ENCODE measurements at places on chromosomes 2 and 18. TPM values are rescaled to one million over a fixed set of nuclear protein-coding genes. Genes with fewer than 3 reads are reported as not detected.

DNA sequence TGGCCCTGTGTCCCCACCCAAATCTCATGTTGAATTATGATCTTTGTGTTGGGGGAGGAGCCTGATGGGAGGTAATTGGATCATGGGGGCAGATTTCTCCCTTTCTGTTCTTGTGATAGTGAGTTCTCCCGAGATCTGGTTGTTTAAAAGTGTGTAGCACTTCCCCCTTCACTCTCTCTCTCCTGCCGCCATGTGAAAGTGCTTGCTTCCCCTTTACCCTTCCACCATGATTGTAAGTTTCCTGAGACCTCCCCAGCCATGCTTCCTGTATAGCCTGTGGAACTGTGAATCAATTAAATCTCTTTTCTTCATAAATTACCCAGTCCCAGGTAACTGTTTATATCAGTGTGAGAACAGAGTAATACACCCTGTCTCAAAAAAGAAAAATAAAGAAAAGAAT is 25.5 kb downstream of the LRRFIP1 start:
- DNase-seq: no peak
- peaks cover 45% of the 10 kb centered on the region for H3K36me3 ChIP-seq
- H3K27me3 ChIP-seq: no peaks in the 10 kb centered on the region
- H3K4me3 ChIP-seq: no peak overlapping the region

GRCh38 chr2:133504566-133505505 is 63.4 kb downstream of the NCKAP5 start:
- H3K36me3 ChIP-seq: no peaks in the 10 kb centered on the region
- H3K4me1 ChIP-seq: peaks cover 4% of the 10 kb centered on the region
- no peak overlapping the region for H3K4me3 ChIP-seq
- no peak overlapping the region for H3K27ac ChIP-seq

DNA sequence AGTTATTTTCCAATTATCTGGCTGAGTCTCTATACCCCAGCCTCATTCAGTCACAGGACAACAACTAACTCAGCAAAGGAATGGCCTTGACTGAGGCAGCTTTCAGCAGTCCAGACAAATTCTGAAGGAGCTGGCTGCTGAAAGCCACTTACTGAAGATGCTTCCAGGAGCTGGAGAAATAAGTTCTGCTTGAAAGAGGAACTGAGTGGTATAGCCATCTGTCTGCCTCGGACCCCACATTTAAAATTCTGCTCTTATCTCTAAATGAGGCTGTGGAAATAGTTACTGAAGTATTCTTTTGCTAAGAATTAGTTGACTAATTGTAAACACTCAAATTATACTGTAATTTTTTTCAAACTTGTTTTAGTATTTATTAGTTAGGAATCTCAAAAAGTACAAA is 9.1 kb upstream of the GPD2 start:
- no peaks in the 10 kb centered on the region for H3K27me3 ChIP-seq
- peaks cover 12% of the 10 kb centered on the region for H3K4me1 ChIP-seq
- H3K36me3 ChIP-seq: no peaks in the 10 kb centered on the region
- no peak overlapping the region for H3K4me3 ChIP-seq
- no peak overlapping the region for H3K27ac ChIP-seq
- DNase-seq: no peak

GRCh38 chr2:179604598-179604997 is 256.8 kb downstream of the ZNF385B start:
- no peak overlapping the region for H3K27ac ChIP-seq
- H3K27me3 ChIP-seq: no peaks in the 10 kb centered on the region
- H3K4me1 ChIP-seq: no peaks in the 10 kb centered on the region
- DNase-seq: no peak
- H3K36me3 ChIP-seq: no peaks in the 10 kb centered on the region
- no peak overlapping the region for H3K4me3 ChIP-seq

DNA sequence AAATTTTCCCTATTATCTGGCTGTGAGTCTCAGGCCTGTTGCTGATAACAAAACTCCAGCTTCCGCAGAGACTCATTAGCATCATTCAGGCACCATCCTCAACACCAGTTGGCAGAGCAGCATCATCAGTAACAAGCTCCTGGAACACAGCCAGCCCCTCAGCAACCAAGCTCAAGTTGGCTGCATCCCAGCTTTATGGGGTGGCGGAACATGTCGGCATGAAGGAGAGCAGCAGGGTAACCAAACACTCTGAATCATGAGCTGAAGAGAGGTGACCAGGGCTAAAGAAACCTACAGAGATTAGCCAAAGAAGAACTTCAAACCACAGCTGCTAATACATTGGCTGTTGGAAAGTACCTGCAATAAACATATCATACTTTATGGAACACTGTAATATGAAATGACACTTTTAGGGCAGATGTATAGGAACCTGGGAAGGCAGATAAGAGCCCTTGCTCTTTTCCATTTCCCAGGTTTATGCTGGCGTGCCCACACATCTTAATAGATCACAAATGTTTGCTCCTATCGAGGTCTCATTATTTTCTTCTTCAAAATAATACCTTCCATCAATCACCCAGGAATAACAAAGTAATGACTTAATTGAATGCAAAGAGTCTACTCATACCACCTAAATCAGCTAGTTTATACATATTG is 63.8 kb downstream of the PDE11A start:
- DNase-seq: no peak
- no peaks in the 10 kb centered on the region for H3K27me3 ChIP-seq
- no peaks in the 10 kb centered on the region for H3K4me1 ChIP-seq

- peaks cover 6% of the 10 kb centered on the region for H3K27me3 ChIP-seq
- H3K4me3 ChIP-seq: no peak overlapping the region
- H3K27ac ChIP-seq: no peak overlapping the region
- no peaks in the 10 kb centered on the region for H3K36me3 ChIP-seq
- H3K4me1 ChIP-seq: no peaks in the 10 kb centered on the region
Observed at GRCh38 chr2:233100192-233100998, 40.3 kb downstream of the INPP5D start.

GRCh38 chr18:22914633-22915032 is 18.5 kb upstream of the RBBP8 start:
- H3K27me3 ChIP-seq: no peaks in the 10 kb centered on the region
- H3K36me3 ChIP-seq: peaks cover 11% of the 10 kb centered on the region
- DNase-seq: no peak
- peaks cover 20% of the 10 kb centered on the region for H3K4me1 ChIP-seq
- H3K27ac ChIP-seq: peak overlapping the region; percentile 97

DNA sequence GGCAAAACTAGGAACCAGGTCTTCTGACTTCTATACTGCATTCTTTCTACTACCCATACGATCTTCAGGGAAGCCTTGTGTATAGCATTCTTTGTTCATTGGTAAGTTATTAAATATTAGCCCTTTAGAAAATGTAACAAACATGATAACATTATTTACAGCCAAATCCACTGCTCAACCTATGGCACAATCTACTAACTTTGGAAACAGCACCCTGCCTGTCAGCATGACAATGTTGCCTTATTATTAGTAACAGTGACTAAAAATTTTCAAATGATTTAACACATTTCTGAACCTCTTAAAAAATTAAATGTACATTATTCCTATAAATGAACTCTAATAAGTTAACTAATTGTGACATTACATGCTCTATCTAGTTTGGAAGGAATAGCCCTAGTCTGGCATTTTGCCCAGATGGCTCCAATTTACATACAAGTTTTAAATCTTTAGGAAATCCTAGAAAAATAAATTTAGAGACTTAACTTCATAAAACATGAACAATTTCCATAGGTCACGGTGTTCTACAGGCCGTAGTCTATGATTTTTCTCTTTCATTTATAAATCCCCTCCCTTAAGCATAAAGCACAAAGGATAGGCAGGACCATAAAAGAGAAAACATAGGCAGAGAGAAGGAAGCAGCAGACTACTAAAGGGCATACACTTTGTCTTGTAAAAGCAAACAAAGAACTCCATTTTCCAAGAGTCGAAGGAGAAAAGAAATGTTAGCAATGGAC is 33.7 kb downstream of the YES1 start:
- DNase-seq: no peak
- peaks cover 16% of the 10 kb centered on the region for H3K4me1 ChIP-seq
- no peak overlapping the region for H3K4me3 ChIP-seq

DNA sequence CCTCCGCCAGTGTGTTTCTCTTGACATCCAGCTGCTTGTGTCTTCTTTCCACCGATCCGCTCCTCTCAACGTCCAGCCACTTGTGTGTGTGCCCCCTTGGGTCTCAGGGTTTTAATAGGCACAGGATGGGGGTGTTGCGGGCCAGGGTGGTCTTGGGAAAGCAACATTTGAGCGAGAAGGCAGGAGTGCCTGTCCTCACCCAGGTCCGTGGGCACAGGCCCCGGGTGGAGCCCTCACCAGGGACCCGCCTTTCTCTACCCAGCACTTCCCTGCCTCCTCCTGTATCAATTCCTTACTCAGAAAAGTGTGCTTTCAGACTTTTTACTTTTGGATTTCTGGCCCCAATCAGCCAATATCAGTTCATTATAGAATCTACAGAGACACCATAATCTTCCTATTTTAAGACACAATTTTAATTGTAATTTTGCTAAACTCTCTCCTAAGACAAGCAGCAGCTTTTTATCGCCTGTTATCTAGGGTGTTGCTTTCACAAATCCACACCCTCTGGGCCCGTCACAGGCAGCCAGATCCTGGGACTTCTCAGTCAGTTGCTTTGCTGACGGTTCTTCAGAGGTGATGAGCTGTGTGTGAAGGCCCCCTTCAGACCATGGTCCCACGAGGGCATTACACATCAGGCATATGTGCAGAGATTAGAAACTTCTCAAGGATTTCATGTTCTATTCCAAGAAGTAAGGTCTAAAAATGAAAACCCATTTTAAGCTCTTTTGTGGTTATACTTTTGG is 96.0 kb upstream of the FHL2 start:
- peaks cover 3% of the 10 kb centered on the region for H3K27me3 ChIP-seq
- peaks cover 1% of the 10 kb centered on the region for H3K36me3 ChIP-seq
- H3K4me3 ChIP-seq: no peak overlapping the region
- no peak overlapping the region for H3K27ac ChIP-seq
- no peak for DNase-seq
- H3K4me1 ChIP-seq: peaks cover 1% of the 10 kb centered on the region

DNA sequence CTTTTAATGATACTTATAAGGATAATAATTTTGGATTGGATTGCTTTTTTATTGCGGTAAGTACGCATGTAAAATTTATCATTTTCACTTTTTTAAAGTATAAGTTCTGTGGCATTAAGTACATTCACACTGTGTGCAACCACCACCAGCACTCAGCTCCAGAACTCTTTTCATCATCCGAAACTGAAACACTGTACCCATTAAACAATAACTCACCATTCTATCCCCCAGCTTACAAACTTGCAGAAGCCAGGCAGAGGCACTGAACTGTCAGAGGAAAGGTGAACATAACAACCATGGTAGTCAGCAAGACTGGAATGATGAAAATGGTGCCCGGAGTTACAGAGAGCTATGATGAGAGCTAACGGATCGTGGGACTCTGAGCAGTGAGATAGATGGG is 465.9 kb downstream of the ADCYAP1 start:
- no peaks in the 10 kb centered on the region for H3K36me3 ChIP-seq
- H3K4me3 ChIP-seq: no peak overlapping the region
- no peak overlapping the region for H3K27ac ChIP-seq
- no peaks in the 10 kb centered on the region for H3K27me3 ChIP-seq

DNA sequence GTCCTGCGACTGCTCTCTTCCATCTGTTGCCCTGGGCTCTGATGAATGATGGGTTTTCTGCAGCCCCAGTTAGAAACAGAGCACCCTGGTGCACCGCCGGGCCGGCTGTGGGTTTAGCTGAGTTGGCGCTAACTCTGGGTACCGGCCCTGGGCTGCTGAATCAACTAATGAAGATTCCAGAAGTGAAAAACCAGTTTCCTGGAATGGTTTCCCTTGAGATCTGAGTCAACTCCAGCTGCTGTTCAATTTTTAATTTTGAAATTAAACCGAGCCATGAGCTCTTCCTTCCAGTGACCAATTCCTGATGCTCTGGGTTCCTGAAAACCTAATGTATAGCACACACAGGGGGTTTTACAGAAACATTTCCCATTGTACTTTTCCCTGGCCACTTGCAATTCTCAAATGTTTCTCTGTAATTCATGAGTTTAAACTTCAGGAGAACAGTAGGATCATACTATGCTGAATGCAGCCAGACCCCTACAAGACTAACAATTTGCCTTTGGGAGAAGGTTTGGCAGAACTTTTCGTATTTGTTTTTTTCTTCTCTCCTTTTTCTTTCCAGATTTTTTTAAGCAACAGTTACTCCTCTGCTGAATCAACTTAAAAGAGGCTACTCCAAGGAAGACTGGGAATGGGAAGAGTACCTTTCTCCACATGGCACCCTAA is 5.5 kb downstream of the COL6A3 start:
- no peak overlapping the region for H3K4me3 ChIP-seq
- H3K27ac ChIP-seq: no peak overlapping the region
- H3K27me3 ChIP-seq: peaks cover 46% of the 10 kb centered on the region
- no peaks in the 10 kb centered on the region for H3K4me1 ChIP-seq
- DNase-seq: no peak
- H3K36me3 ChIP-seq: no peaks in the 10 kb centered on the region

- H3K36me3 ChIP-seq: peaks cover under 1% of the 10 kb centered on the region
- H3K27me3 ChIP-seq: peaks cover 7% of the 10 kb centered on the region
- DNase-seq: no peak
- H3K27ac ChIP-seq: no peak overlapping the region
- no peak overlapping the region for H3K4me3 ChIP-seq
Observed at GRCh38 chr2:236986524-236987330, 99.0 kb upstream of the COPS8 start.

- no peak for DNase-seq
- H3K4me3 ChIP-seq: no peak overlapping the region
- no peaks in the 10 kb centered on the region for H3K4me1 ChIP-seq
- no peaks in the 10 kb centered on the region for H3K27me3 ChIP-seq
- peaks cover 2% of the 10 kb centered on the region for H3K36me3 ChIP-seq
- no peak overlapping the region for H3K27ac ChIP-seq
Observed at GRCh38 chr2:234643407-234643806, 146.5 kb upstream of the ARL4C start.

DNA sequence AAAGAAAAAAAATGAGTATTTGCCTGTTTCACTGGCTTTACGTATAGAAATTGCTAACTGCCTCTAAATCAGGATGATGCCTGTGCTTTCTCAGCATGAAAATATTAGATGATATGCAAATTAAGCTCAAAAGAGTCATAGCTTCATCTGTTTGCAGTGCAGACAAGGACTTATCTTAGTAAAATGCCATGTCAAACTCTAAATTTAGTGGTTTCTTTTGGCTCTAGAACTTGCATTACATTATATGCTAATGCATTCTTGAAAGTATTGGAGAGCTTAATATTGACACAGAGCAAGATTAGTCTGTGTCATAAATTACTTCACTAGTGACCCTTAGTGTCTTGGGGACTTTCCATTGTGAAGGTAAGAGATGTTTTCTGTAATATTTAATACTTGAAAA is 1109.1 kb upstream of the NRXN1 start:
- no peaks in the 10 kb centered on the region for H3K27me3 ChIP-seq
- no peak overlapping the region for H3K27ac ChIP-seq
- DNase-seq: no peak
- H3K4me3 ChIP-seq: no peak overlapping the region
- H3K4me1 ChIP-seq: peaks cover 2% of the 10 kb centered on the region
- H3K36me3 ChIP-seq: no peaks in the 10 kb centered on the region

- DNase-seq: no peak
- no peaks in the 10 kb centered on the region for H3K4me1 ChIP-seq
- no peak overlapping the region for H3K4me3 ChIP-seq
- no peak overlapping the region for H3K27ac ChIP-seq
- H3K27me3 ChIP-seq: peaks cover 81% of the 10 kb centered on the region
Observed at GRCh38 chr2:120748310-120748709, 12.6 kb downstream of the GLI2 start.

Gene DCDC2C
- total RNA-seq: not detected

Gene PREB
- total RNA-seq: 46.9 TPM

Gene ITPRIPL1
- total RNA-seq: 6.1 TPM

Gene RND3
- 40.3 TPM for total RNA-seq

Gene CABYR
- 8.0 TPM for total RNA-seq

Gene STEAP3
- total RNA-seq: 6.8 TPM

Gene CNOT9
- total RNA-seq: 72.3 TPM

Gene ITGB6
- total RNA-seq: 7.0 TPM

Gene IL1A
- total RNA-seq: not detected
